ENCODE measurements at places on chromosomes 1 and 21. TPM values are rescaled to one million over a fixed set of nuclear protein-coding genes. Genes with fewer than 3 reads are reported as not detected.
A peak's percentile ranks its signal among the peaks of the same experiment; 100 is the strongest.

HAO2 gene
- not detected for total RNA-seq

ACKR1 gene
- total RNA-seq, result 60.4 TPM

ITSN1 gene
- total RNA-seq, result 44.9 TPM

C1orf115 gene
- 26.9 TPM for total RNA-seq

AMPD1 gene
- 0.23 TPM for total RNA-seq

TAF12 gene
- 11.7 TPM for total RNA-seq

DNA sequence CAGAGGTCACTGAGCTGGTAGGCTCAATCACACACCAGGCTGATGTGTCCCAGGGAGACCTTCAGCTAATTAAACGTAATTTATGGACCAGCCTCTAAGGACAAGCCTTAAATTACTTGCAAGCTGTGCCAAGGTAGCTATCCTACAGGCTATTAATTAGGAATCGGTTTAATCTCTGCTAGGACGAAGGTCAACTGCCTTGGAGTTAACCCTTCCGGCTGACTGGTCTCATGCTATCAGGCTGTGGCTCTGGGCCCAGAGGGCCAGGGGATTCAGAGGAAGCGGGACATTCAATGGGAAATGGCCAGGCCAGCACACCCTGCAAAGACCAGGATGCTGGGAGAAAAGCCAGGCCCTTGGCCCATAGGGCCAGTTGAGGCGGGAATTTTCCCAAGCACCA lies 19.0 kb downstream of the DHRS3 start:
- no peaks in the 10 kb centered on the region for H3K36me3 ChIP-seq
- no peak overlapping the region for H3K4me3 ChIP-seq
- no peak for DNase-seq
- no peaks in the 10 kb centered on the region for H3K27me3 ChIP-seq

DNA sequence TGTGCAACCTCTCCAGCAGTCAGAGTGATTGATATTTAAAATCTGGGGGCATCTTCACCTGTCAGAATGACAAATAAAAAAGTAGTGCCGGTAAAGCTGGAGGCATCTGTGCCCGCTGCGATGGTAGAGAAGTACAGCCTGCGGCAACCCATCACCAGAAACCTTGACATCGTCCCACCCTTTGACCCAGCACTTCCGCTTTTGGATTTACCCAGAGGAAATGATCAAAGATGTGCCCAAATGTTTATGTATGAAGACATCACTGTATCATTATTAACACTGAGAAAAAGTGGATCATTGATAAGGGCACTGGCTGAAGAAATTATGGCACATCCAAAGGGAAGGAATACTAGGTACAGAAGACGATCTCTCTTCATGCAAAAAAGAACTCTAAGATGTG lies 96.0 kb downstream of the PGBD5 start:
- H3K4me1 ChIP-seq, result no peaks in the 10 kb centered on the region
- no peak overlapping the region for H3K4me3 ChIP-seq
- no peak overlapping the region for H3K27ac ChIP-seq
- H3K27me3 ChIP-seq, result no peaks in the 10 kb centered on the region
- DNase-seq, result no peak

GRCh38 chr1:31433396-31433930 lies 20.4 kb downstream of the SERINC2 start:
- no peaks in the 10 kb centered on the region for H3K4me1 ChIP-seq
- H3K27ac ChIP-seq, result no peak overlapping the region
- no peaks in the 10 kb centered on the region for H3K27me3 ChIP-seq
- H3K36me3 ChIP-seq, result no peaks in the 10 kb centered on the region

DNA sequence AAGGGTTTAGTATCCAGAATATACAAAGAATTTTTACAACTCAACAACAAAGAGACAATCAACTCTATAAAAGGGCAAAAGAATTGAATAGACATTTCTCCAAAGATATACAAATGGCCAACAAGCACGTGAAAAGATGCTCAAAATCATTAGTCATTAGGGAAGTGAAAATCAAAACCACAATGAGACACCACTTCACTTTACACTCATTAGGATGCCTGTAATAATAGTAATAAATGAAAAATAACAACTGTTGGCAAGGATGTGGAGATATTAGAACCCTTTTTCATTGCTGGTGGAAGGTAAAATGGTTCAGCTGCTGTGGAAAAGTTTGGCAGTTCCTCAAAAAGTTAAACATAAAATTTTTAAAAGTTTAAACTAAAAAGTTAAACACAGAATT lies 7.0 kb upstream of the ABCD3 start:
- peaks cover 3% of the 10 kb centered on the region for H3K4me1 ChIP-seq
- H3K27me3 ChIP-seq, result no peaks in the 10 kb centered on the region
- no peak overlapping the region for H3K27ac ChIP-seq
- DNase-seq, result no peak

GRCh38 chr1:66380452-66381212 lies 153.3 kb upstream of the SGIP1 start:
- no peaks in the 10 kb centered on the region for H3K36me3 ChIP-seq
- no peak overlapping the region for H3K27ac ChIP-seq
- H3K27me3 ChIP-seq, result no peaks in the 10 kb centered on the region
- H3K4me1 ChIP-seq, result no peaks in the 10 kb centered on the region

DNA sequence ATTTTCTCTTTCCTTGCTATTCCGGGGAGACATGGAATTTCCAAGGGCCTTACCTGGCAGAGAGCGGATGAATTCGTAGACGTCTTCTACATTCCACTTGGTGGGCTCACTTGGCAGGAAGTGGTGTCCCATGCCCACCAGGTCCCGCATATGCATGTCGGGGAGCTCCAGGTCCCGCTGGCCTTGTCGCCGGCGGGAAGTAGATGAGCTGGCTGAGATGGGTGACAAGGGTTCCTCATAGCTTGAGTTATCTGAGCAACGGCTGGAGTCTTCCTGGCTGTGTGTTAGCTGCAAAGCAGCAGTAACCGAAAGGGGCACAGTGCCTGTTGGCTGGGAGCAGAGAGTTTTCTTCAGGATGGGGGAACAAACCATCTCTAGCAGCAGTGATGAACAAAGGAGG lies 7.9 kb upstream of the A3GALT2 start:
- H3K4me1 ChIP-seq, result no peaks in the 10 kb centered on the region
- peaks cover 22% of the 10 kb centered on the region for H3K36me3 ChIP-seq
- no peak for DNase-seq
- H3K4me3 ChIP-seq, result no peak overlapping the region

- no peaks in the 10 kb centered on the region for H3K36me3 ChIP-seq
- H3K4me1 ChIP-seq, result peaks cover 20% of the 10 kb centered on the region
- no peak for DNase-seq
- H3K27ac ChIP-seq, result peak overlapping the region; percentile 17
- no peak overlapping the region for H3K4me3 ChIP-seq
- H3K27me3 ChIP-seq, result no peaks in the 10 kb centered on the region
These were observed 18.9 kb downstream of the CAPN2 start for GRCh38 chr1:223731133-223731770.

DNA sequence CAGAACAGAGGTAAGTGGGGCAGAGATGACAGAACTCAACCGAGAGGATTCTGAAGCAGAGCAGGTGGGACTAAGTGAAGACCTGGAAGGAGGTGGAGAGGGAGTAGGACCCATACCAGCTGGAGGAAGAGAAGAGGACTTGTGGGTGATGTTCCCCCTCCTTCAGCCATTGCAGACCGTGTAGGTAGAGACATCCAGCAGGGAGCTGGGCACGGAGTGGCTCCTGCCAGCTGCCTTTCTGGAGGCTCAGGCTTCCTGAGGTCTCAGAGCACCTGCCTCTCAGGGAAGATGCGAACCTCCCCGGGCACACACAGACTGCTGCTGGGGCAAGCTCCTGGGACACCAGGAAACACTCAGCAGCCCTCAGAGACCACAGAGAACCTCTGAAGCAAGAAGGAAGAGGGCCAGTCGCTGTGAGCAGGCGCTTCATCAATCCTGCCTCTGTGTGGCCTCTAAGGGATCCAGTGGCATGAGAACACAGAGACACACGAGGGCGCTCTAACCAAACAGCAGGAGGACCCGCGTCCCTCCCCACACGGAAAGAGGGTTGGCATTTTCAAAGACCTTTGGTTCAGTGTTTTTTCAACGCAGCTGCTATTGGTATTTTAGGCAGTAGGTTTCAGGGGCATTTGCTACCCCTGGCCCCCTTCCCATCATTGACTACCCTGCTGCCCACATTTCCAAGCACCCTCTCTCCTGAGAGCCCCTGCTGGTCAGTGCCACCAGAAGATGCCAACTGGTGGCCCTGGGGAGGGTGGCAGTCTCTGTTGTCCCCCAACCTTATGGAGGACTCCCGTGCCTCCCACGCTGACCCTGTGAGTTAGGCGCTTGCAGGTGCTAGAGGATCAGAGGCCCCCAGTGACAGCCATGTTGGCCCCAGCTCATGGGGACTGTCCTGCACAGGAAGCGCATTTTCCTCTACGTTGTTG lies 89.6 kb upstream of the EDN2 start:
- peak; percentile 80 for DNase-seq
- H3K4me3 ChIP-seq, result no peak overlapping the region
- H3K27ac ChIP-seq, result no peak overlapping the region
- no peaks in the 10 kb centered on the region for H3K27me3 ChIP-seq
- H3K4me1 ChIP-seq, result no peaks in the 10 kb centered on the region

DNA sequence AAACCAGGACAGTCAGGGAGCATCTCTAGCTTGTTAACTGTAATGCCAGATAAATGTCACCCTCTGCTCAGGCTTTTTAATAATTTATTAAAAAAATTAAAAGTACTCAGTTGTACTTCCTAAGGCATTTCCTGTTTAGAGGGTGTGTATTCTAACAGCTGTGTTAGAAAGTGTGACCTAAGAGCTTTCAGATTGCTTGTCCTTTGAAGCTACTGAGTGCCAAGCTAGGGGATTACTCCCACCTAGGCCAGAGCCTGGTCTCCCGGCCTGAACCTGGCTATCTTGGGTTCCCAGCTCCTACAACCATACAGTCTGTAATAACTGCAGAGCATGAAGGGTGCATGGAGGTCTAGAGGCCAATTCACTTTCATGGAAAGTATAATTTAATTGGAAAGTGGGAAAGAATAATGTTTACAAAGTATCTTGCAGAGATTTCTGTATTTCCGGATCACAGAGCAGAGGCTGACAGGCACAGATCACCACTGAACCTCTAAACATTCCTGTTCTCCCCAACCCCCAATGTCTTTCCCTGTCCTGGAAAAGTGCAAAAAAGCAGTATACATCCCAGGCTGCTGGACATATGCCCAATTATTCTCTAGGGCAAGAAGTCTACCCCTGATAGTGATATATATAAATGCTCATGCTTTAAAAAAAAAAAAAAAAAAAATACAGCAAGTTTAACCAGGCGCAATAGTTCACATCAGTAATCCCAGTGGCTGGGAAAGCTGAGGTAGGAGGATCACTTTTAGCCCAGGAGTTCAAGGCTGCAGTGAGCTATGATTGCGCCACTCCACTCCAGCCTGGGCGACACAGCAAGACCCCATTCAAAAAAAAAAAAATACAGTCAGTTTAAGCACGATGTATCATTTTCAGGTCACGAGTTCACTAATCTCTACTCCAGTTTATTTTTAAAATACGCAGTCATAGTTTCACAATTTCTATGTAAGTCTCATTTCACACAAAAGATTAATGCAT lies 36.7 kb upstream of the RAP1A start:
- no peak for DNase-seq
- H3K4me3 ChIP-seq, result no peak overlapping the region
- H3K4me1 ChIP-seq, result no peaks in the 10 kb centered on the region
- no peak overlapping the region for H3K27ac ChIP-seq

DNA sequence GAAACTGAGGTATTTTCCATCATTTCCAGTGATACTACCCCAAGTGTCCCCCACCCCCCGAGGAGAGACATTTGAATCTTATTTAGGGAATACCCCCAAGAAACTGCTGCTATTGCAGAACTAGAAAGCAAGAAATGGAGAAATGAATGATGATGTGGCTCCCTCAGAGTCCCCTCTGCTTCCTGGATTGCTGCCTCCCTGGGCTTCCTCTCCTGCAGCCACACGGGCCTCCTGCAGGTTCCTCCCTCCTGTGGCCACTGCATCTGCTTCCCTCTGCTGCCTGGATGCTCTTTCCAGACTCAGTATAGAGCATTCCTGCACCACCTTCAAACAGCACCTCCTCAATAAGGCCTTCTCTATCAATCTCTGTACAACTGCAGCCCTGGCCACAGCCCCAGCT lies 69.3 kb downstream of the SLC25A24 start:
- H3K36me3 ChIP-seq, result no peaks in the 10 kb centered on the region
- H3K4me3 ChIP-seq, result no peak overlapping the region
- DNase-seq, result no peak
- H3K27me3 ChIP-seq, result no peaks in the 10 kb centered on the region
- H3K4me1 ChIP-seq, result no peaks in the 10 kb centered on the region

- DNase-seq, result no peak
- no peaks in the 10 kb centered on the region for H3K4me1 ChIP-seq
- no peak overlapping the region for H3K4me3 ChIP-seq
- no peak overlapping the region for H3K27ac ChIP-seq
- no peaks in the 10 kb centered on the region for H3K36me3 ChIP-seq
These were observed 33.0 kb upstream of the PDPN start for GRCh38 chr1:13550663-13551062.

DNA sequence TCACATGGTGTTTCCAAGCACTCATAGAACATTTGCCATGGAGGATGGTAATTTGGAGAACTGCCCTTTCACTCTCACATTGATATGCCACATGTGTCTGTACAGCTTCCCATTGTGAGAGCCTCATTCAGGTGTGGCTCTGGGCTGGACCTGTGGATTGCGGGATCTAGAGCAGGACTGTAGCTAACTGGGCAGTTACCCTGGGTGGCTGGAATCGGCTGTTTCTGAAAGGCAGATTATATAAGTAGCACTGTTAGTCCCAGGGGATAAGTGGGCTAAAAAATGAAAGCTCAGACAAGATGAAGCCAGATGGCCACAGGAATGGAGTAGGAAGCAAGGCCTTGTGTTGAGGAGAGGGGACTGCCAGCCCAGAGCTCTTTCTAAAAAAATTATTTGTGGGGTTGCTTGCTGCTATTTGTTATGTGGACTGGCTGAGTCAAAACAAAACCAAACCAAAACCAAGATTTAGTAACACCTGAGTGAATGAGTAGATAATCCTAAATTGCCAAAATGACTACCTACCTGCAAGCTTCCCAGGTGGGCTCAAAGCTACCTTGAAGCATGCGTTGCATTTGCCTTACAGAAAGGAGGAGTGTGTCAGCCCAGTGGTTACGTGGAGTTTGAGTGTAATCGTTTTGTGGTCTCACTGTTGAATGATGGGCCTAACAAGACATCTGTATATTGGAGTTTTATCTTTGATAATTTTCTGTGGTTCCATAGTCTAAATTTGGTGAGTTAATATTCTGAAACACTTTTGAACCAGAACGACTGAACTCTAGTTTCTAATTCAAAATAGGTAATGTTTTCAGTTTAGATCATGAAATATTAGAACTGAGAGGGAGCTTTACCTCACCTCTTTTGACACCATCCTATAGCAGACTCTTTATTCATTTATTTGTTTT lies 58.0 kb downstream of the SDCCAG8 start:
- no peak overlapping the region for H3K27ac ChIP-seq
- no peak for DNase-seq
- H3K27me3 ChIP-seq, result no peaks in the 10 kb centered on the region

- H3K4me3 ChIP-seq, result no peak overlapping the region
- no peaks in the 10 kb centered on the region for H3K27me3 ChIP-seq
- no peaks in the 10 kb centered on the region for H3K4me1 ChIP-seq
- H3K27ac ChIP-seq, result no peak overlapping the region
These were observed 255.1 kb upstream of the RAB4A start for GRCh38 chr1:229015806-229016205.

GRCh38 chr1:74522148-74522547 lies 9.7 kb upstream of the LRRC53 start:
- H3K4me1 ChIP-seq, result no peaks in the 10 kb centered on the region
- DNase-seq, result no peak
- no peak overlapping the region for H3K4me3 ChIP-seq
